ENCODE measurements at places on chromosomes 2 and 18.

DNA sequence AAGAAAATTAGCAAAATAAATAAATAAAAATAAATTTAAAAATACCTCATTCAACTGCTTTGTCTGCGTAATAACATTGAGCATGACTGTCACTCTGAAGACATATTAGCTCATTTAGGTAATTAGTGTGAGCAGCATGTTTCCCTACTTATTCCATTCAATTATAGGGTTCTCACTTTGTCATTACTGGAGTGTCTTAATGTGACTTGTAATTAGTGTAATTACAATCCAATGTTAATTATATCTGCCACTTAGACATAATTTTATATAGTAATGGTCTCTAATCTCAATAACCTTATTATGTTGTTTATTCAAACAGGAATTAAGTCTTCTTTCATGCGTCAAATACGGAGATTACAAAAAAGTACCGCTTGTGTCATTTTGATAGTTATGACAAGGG is 893.9 kb upstream of the ACVR2A start:
- no peak for DNase-seq

DNA sequence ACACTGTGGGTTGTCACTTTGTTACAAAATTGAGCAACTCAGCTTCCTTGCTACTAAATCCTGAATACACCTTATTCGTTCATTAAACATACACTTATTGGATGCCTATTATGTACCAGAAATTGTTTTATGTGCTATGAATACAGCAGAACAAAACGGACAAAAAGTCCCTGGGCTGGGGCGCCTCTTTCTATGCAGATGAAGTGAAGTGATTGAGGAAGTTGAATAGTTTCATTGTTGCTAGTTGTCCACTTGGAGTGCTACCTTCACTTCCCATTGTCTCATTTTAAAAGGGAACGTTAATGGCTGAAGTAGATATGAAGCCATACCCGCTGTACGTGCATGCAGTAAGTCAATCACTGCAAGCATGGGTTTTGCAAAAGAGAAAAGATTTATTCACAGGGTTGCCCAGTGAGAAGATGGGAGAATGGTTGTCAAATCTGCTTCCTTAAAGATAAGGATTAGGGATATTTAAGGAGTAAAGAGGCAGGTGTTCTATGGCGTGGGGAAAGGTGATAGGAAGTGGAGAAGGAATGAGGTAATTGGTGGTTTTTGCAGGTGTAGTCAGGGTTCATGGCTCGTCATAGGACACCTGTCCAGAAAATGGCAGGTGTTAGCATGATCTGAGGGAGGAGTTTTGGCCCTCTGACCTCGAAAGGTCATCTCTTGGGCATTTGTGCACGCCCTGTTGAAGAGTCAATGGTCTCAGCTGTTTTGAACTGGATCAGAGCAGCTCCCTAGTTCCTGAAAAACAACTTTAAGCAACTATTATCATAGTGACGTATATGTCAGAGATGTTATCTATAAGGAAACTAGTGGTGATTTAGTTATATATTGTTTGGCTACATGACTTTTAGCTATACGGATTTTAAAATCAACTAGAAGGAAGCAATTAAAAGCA is 23.5 kb downstream of the TRPM8 start:
- DNase-seq, result no peak

DNA sequence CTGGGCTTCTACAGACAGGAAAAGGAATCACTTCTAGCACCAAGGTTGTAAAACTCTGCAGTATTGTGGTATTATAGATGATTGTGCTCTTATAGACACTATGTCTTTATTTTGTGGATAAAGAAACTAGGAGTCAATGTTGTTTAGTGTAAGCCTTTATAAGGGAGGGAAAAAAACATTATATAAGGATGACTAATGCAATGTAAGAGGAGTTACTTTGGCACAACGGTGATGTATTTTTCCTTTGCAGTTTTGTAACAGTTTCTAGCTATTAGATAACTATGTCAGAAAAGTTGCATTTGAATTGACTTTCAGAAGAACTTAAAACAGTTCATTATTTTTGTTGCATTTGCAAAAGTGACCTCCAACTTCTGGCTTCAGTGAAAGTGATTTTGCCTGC is 545.4 kb downstream of the CCDC85A start:
- no peak for DNase-seq

DNA sequence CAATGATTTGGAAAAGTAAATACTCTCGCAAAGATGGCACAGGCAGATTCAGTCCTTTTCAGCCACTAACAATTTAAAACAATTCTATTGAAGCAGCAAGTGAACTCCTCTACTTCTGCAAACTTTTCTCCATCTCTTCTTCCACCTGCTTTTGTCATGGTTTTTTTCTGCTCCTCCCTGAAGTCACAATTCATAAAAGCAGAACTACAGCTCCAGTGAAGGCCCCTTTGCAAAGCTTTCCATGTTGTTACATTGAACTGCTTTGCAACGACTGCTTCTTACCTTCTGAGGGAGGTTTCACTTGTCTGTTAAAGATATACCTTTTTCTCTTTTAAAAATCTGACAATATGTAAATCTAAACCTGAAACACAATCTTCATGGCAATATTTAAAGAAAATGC is 3.7 kb upstream of the SERTAD2 start:
- DNase-seq, result no peak

DNA sequence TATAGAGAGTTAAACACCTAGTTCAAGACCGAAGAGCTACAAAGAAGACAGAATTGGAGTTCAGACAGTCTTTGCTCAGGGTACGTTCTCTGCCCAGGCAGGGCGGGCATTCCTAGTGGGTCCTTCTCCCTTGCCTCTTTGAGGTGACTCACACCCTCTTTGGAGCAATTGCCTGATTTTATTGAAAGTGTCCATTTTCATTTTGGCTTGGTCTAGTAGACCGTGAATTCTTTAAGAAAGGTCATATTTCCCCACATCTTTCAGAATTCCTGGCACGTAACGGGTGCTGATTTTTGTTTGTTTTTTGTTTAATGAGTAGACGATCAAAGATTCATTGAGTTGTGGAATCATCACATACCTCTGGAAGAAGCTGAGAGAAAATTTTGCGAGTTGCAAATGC is 871.5 kb downstream of the RNF144A start:
- DNase-seq, result no peak

DNA sequence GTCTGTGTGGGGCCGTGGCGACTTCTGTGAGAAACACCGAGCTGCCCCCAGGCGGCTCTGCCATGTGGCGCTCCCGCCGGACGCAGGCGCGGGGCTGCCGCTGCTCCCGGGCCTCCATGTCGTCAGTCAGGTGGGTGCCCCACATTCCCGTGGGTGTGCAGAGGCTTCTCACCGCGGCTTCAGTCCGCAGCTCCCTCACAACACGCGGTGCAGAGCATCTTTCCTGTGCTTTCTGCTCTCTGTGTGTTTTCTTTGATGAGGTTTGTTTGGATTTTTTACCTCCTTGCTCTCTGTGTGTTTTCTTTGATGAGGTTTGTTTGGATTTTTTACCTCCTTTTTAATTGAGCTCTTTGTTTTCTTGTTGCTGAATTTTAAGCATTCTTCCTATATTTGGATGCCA is 13.0 kb downstream of the AQP12A start:
- DNase-seq, result no peak

GRCh38 chr2:38685116-38685735 is 19.3 kb downstream of the GALM start:
- no peak for DNase-seq

DNA sequence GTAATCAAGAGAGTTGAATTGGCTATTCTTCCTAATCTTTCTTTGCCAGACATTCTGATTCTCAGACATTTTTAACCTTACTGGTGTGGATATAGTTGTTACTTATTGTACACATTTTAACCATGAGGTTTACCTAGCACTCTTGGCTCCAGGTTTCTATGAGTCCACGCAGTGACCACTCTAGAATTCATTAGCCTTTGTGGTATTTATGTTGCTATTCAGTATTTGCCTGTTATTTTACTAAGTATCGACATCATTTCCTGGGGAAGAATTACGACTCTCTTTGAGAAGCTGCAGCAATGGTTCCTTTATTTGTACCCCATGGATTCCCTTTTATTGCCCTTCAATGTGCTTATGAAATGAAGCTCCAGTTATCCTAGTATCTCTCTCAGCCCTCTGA is 120.7 kb downstream of the RDH14 start:
- DNase-seq, result no peak

DNA sequence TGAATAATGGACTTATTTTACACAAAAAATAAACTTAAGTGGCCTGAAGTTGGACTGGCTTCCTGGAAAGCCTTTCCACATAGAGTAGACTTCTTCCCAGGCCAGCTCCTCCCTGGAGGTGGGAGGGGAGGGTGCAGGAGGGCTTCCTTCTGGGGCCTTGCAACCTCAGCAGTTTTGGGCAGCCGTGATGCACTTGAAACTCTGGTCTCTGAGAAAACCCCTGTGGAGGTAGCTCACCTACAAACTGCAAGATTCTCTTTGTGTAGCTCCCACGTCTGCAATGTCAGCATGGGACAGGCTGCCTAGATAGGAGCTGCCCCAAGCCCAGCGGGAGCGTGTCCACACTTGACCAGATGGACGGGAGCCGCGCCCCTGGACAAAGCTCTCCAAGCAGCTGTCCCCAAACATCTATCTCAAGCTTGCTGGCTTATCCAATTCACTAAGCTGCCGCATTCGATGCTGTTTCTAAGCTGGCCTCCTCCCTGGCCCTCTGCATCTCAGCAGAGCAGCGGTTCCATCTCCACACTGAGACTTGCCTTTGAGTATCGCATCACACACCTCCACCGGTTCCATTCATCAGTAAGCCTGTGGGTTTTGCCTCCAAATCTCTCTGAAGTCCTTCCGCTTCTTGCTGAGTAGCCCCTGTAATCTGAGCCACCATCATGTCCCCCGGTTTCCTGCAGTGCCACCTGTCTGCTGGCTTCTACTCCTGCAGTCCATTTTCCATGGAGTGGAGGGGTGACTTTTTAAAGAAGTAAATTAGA is 1.6 kb upstream of the LPIN1 start:
- peak; percentile 73 for DNase-seq

GRCh38 chr2:3665886-3666612 is 8.0 kb downstream of the ALLC start:
- peak; percentile 78 for DNase-seq

GRCh38 chr2:46781468-46782189 is 134.0 kb downstream of the MCFD2 start:
- DNase-seq, result no peak

DNA sequence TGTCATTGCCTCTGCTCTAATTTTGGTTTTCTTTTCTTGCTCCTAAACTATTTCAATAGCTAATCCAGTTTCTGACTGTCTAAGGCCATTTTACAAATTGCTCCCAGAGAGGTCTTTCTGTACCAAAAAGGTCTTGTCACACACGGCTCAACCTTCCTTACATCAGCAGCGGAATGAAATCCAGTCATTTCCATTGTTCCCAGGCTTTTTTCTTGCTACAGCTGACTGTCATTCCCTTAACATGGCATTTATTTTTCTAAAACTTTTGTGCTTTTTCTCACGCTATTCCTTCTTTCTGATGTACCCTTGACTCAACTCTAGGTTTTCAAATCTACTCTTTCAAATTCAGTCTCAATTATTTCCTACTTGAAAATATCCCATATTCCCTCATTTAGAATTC is 24.3 kb downstream of the FAM171B start:
- no peak for DNase-seq

GRCh38 chr2:236345081-236345714 is 81.0 kb upstream of the ASB18 start:
- DNase-seq, result no peak

DNA sequence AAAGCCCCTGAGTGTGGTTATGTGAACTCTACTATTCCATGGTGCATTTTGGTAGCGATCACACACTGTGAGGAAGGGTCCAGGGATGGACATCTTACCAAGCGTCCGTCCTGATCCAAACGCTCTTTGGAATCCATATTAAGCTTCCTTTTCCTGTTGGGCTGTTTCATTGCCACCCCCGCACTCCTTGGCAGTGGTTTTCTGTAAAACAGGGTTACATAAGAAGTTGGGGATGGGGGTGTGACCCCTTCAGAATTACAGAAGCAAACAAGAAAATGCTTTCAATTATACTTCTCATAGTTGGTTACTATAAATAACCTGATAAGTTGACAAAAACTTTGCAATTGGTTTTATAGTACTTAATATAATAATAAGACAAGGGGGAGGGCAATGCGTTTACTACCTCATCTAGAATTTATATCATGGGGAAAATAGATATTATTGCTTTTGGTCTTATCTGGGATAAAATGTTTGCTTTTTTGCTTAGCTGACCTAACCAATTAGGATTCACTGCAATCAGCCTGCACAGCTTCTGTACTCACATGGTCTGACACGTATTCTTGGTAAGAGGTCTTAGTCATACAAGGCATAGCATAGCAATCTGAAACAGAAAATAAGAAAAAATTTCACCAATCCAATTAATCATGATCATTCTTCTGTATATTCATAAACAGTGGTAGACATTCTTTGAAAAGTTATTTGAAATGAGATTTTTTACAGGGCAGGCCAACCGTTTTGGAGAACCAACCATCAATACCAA is 103.1 kb downstream of the L3MBTL4 start:
- no peak for DNase-seq

- DNase-seq, result no peak
Measured at GRCh38 chr2:219689676-219690628, 62.5 kb downstream of the SLC4A3 start.

DNA sequence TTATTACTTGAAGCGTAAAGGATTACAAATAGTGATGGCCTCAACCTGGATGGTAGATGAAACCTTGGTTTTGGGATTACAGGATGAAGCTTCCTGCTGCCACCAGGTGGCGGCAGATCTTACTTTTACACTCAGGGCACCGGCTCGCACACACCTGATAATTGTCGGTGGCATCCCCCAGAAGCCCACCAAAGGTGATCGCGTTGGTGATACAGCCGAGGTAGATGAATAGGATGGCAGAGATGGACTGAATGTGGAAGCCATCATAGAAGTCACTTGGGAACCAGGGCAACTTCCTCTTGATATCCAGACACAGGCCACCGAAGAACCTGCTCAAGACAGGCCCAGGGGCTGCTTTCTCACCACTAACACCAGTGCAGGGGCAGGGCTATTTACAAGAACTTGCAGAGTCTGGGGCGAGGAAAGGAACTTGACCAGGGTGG is 51.8 kb downstream of the MTHFD2 start:
- no peak for DNase-seq

GRCh38 chr2:62540408-62541168 is 34.6 kb upstream of the TMEM17 start:
- no peak for DNase-seq

DNA sequence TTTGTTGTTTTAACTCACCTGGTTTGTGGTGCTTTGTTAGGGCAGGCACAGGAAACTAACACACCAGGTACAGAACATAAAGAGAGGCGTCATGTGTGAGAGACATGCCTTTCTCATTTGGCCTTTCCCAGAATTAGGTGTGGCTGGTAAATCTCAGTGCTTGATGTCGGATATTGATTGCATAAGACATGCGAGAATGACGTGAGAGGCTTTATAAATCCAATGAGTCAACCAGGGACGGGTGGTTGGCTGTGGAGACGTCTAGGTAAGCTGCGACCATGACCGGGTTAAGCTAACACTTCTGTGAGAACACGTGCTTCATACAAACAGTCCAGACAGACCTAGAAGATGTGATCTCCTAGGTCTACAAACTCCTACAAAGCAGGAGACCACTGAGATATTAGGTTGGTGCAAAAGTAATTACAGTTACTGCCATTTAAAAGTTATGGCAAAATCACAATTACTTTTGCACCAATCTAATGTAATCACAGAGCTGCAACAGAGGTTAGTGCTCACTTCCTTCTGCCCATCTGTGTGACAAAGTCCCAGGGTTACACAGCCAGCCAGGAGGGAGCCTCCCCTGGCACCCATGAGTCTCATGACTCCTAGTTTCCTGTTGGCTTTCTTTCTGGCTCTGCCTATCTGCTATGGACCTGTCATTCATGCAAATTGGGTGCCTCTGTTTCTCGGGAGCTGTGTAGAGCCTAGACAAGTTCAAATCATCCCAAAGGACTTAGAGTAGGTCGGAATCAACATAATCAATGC is 98.9 kb upstream of the ATP8B1 start:
- no peak for DNase-seq
